IPS DF 6.9 (cell line): ENCODE measurements at places on chromosomes 2 and 18.

- DNase-seq, result no peak
Measured at GRCh38 chr2:221410487-221410886, 161.6 kb downstream of the EPHA4 start.

DNA sequence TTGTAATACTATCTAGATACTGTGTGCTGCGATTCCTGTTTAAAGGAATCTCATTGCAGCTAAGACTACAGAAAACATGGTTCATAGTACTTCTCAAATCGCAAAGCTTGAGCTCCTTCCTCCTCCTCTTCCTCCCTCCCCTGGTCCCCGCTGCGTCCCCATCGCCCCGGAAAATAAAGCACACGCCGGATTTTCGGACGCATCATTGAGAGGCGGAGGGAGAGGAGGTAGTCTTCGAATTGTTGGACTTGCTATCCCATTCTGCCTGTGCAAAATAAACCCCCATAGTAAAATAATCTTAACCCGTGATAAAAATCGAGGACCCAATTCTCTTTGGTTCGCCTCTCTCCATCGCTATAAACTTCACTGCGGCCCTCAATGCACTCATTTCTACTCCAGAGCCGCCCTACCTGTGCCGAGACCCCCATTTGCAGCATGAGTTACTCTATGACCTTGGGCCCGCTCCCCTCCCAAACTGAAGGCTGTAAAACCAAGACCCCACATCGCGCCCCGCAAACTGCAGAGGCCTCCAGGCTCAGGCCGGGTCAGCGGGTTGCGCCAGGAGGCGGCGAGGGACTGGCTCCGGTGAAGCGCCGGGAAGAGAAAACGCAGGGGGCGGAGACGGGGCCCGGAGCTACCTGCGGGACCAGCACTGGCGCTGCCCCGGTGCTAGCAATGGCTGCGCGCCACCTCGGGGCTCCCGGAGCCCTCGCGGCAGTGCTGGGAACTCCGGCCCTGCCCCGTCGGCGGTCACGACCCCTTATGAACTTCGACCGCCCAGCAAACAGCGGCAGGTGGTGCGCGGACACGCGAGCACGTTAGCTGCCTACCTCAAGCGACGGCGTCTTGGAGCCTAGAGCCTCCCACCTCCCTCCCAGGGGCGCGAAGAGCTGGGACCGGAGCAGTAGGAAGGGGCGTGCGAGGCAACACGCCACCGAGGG lies 649 bp downstream of the ESCO1 start:
- no peak for DNase-seq

- DNase-seq, result no peak
Measured at GRCh38 chr2:27831279-27832050, 58.7 kb downstream of the RBKS start.

DNA sequence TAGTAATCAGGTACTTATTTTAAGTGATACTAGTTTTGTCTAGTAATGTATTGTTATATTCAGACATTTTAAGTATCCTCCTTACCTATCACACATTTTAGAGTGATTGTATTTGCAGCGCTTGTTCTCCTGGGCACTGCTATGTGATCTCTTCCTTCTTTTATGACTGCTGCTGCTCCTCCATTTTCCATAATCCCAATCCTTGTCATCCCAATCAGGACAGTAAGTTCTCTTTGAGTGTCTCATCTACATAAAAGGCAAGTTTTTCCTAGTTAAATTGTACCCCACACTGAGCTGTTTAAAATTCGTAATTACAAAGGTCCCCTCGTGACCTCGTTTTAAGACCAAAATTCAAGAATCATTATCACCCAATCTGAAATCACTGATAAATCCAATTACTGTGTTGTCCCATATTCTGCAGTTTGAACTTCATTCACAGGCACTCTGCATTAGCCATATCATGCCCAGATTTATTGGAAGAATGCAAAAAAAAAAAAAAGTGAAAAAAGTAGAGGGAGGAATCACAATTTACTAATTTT lies 2.8 kb downstream of the CLK1 start:
- DNase-seq, result no peak

- DNase-seq, result no peak
Measured at GRCh38 chr2:124309563-124310138, 284.6 kb downstream of the CNTNAP5 start.

DNA sequence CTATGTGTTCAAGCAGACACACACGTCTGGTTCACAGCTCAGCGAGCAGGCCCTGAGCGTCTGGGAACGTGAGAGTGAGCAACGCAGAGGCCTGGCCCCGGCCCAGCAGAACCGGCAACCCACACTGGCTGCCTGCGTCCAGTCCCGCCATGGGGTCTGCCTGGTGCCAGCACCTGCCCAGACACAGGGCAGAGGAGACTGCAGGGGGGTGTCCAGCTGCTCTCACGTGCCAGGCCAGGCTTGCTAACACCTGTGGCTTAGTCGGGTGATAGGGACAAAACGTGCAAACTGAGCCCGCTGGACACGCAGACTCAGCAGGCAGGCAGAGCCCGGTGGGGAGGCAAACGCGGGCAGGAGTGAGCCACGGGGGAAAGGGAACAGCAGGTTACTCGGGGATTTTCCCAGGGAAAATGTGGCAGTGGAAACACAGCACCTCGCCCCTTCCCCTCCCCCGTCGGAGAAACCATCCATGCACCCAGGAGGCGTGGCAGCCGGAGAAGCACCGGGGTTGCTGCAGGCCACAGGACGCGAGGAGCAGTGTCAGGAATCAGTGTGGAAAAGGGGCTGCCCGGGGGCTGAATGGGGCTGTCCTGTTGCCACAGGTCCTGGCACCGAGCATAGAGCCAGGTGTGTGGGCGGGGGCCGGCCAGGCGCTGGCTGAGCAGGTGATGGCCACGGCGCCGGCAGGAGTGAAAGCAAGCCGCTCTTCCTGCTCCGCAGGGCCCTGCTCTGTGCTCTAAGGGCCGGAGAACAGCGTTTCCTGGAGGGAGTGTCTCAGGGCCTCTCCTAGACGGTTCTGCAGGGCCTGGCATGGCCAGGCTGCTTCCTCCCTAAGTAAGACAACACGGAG lies 154.7 kb downstream of the HDAC4 start:
- no peak for DNase-seq

DNA sequence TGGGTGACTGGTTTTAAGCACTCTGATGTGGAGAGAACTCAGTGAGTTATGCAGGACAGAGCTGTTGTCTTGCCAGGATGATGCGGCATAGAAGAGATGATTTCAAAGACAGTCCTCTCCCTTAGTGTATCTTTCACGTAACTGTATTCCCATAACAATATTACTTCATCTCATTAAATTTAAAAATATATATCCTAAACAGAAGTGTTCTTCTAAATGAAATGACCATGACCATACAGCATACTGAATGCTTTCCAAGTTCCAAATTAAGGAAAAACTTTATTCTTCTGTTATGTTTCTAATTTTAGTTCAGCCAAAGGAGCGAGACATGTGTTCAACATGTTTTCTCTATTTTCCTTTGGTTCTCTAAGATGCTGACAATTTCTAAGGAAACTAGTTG lies 600.1 kb upstream of the FSHR start:
- no peak for DNase-seq

DNA sequence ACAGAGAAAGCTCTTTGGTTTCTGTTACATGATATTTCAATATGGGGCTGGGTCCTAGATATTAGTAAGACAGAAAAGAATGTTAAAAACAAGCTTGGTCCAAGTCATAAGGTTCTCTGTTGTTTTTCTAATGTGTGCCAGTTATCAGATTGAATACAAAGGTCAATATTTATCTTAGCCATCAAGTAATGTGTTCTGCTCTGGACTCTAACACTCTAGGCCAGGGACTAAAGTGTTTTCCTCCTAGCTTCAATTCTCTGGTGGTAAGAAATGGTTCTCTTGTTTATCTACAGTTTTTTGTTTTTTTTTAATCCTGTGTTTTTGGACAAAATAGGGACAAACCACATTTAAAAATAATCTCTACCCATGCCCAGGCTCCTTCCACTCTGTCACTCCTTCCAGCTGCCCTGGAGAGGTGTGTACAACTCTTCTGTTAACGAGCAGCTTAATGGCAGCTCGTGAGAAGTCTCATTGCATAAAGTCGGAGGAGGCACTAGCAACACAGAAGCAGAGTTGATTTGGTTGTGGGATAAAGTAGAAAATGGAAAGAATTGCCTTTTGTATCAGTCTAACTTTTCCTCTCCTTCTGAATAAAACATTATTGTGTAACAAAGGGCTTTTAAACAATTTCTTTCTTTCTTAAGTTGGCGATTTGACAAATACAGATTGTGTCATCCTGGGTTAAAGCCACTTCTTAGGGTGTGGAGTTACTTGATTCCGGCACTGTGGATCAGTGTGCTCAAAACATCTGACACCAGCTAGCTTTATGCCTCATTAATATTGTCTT lies 8.0 kb upstream of the SESTD1 start:
- DNase-seq, result no peak

DNA sequence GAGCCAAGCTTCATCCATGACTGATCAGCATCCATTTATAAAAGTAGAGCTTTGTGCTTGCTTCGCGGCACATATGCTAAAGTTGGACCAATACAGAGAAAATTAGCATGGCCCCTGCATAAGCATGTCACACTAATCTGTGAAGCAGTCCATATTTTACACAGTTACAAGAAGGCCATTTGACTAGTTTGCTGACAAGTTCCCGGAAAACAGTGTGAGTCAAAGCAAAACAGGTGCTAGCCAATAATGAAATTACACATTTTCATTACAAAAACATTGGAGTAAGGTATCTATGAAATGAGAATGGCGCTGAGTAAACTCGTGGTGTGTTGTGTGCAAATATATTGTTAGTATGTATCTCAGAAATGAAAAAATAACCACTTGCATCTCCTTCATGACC lies 4.7 kb downstream of the ANKRD62 start:
- DNase-seq, result no peak

DNA sequence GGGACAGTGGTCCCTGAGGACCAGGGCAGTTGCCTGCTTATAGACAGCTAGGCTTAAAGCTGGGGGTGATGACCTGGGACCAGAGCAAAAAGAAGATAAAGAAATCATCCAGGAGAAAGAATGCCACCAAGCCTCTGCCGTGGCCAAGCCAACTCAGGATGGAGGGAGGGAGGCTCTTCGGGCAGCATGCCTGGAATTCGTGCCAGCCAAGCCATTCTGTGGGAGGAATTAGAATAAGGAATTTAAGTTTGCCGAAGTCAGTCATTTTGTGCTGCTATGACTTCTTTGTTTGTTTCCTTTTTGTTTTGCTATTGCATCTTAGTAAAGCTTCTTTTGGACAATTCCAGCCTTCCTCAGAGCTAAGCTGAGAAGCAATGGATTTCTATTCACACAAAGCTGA lies 124.1 kb downstream of the EN1 start:
- no peak for DNase-seq

GRCh38 chr2:21740484-21740883 lies 616.7 kb downstream of the TDRD15 start:
- no peak for DNase-seq

GRCh38 chr2:677056-677958 lies at the start of gene TMEM18:
Gene TMEM18 (minus strand): TSS chr2:677406. CDS start chr2:677345, 61 bp downstream.
- peak; percentile 95 for DNase-seq

- DNase-seq, result no peak
Measured at GRCh38 chr2:68196120-68196716, 38.5 kb downstream of the PNO1 start.

DNA sequence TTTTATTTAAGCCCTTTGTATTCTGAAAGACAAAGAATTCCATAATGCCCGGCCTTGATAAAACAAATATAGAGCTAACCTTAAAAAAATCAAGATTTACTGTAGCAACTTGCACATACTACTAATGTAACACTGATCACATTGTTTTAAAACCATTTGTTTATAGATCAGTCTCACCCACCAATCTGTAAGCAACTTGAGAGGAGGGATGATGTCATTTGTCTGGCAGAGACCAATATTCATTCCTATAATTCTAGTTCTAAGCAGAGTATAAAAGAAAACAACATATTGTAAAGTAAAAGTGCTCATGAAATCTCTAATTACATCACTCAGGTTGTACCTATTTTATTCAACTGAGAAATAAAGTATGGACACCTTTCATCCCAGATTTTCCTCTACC lies 380.6 kb downstream of the TGIF1 start:
- DNase-seq, result no peak

DNA sequence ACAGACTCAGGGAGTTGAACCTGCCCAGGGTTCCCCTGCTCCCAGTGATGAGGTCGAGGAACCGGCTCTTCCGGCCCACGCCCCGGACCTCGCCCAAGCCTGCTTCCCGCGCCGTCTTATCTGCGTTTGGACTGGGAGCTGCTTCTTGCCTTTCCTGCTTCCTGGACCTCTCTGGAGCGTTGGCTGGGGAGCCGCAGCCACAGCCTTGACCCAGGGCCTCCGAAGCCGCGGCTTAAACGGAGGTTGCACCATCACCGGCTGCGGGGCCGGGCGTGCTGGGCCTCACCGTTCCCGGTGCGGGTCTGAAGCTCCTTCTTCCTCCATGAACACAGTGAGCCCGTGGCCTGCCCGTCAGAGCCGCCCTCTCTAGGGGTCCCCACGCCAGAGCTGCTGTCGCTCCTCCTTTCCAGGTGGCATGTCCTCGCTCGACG lies 13.3 kb downstream of the NTSR2 start:
- no peak for DNase-seq

GRCh38 chr18:34626404-34627136 lies 83.5 kb upstream of the DTNA start:
- DNase-seq, result no peak

GRCh38 chr2:176490061-176490861 lies 221.0 kb downstream of the MTX2 start:
- DNase-seq, result peak; percentile 16

DNA sequence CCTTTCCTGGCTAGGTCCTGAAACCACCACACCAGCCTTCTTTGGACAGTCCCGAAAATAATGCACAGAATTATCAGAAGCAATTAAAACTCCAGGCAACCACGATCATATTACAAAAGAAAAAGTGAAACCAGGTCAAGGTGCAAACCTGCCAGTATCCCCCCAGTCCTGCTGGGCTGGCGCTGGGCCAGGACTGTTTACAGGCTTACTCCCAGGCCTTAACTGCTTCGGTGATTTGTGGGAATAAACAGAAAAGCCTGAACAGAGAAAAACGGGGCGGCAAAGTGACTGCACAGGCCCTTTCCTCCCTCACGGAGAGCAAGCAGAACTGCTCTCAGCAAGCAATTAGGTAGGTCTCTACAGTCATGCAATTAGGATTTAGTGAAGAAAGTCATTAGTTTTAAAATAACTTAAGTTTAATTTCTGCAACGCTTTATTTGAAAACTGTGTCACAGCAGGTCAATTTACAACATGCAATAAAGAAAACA lies 1.3 kb downstream of the HDAC4 start:
- no peak for DNase-seq

GRCh38 chr2:205947621-205948495 lies 138.1 kb downstream of the INO80D start:
- DNase-seq, result peak; percentile 60

DNA sequence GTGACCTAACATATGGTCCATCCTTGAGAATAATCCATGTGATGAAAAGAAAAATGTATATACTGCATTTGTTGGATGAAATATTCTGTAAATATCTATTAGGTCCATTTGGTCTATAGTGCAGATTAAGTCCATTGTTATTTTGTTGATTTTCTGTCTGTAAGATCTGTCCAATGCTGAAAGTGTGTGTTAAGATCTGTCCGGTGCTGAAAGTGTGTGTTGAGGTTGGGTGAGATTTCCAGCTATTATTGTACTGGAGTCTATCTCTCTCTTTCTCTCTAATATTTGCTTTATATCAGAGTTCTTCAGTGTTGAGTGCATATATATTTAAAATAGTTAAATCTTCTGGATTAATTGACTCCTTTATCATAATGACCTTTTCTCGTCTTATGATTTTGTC lies 828.8 kb upstream of the CRIM1 start:
- DNase-seq, result no peak

GRCh38 chr18:35085450-35086380 lies 44.5 kb downstream of the MAPRE2 start:
- no peak for DNase-seq
